Inflammatory macrophage treated with lipopolysaccharide for 4 hours (primary cell): ENCODE measurements at places on chromosomes 5 and 9.
A peak's percentile ranks its signal among the peaks of the same experiment; 100 is the strongest.

DNA sequence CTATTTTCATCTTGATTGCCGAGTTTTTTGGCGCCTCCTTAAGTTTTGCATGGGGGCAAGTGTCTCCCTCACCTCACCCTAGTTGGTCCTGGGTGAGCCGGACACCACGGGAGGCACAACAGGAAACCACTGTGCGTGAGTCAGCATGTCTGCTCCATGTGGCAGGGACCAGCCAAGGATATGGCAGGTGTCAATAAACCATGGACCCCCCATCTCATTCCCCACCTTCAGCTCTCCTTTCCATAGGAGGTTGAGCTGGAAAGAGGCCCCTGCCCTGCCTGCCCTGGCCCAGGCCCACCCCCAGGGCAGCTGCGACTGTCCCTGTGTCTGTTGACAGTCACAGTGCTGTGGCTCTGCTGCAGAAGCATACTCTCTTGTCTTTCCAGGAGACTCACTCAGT is 3.1 kb downstream of the SPACA9 start:
- DNase-seq = no peak

GRCh38 chr9:84862810-84863287 is 193.3 kb downstream of the NTRK2 start:
- DNase-seq = no peak

- DNase-seq = no peak
These were observed 190.5 kb downstream of the LURAP1L start for GRCh38 chr9:12965303-12965702.

DNA sequence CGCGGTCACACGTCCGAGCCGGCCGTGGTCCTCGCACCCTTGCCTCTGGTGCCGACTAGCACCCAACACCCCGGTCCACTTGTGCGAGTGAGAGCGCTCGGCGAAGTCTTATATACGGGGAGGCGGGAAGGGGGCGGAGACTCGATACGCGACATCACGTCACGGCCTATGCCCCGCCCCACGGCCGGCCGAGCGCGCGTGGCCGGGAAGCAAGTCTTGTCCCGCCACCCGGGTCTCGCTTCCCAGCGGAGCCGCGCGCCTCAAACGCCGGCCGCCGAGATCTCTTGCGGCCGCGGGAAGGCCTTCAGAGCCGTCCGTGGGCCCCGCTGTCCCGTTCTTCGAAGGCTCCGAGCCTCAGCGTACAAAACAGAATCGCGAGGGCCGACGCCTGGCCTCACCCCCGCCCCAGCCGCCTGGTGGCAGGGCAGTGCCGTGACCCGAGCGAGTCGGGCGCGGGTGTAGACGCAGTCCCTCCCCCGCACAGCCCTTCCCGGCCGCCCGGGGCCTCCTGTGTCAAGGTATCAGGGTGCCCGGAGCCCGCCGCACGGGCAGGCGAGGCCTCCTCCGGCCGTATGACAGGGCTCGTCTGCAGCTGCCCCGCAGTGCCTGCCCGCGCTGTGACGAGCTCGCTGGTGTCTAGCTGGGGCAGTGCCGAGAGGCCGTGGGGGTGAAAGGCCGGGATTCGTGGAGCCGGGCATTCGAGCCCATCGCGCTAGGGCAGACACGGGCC is at the start of gene PLK2:
Gene PLK2, minus strand, starts transcription at position 85 of the 730 bp plus-strand sequence. CDS start 127 bp downstream, outside the sequence.
- DNase-seq = peak; percentile 89

DNA sequence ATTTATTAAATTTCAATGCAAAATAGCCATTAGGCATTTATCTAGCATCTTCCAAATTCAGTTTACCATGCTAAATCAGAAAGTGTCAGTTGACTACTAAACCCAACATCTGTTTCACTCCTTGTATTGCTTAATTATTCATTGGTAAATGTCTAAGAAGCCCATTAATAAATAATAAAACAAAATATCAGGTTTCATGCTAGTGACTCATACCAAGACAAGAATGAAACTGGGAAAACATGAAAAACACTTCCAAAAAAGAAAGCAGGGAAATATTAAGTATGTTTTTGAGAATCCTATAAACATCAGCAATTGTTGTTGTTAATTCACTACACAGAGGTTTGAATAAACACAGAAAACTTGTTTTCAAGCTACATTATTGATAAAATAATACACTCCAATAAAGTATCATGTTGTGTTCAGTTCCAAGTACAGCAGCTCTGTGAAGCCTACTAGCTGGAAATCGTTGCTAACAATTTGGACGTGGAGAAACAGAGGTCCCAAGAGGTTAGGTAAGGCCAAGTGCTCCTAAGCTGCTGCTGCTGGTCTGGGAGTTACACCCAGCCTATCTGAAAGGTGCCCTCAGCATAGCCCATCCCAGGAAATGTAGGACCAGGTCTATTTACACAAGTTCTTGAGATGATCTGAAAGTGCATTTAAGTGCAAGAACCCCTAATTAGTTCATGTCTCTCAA is 78.8 kb downstream of the GNAQ start:
- peak; percentile 39 for DNase-seq

DNA sequence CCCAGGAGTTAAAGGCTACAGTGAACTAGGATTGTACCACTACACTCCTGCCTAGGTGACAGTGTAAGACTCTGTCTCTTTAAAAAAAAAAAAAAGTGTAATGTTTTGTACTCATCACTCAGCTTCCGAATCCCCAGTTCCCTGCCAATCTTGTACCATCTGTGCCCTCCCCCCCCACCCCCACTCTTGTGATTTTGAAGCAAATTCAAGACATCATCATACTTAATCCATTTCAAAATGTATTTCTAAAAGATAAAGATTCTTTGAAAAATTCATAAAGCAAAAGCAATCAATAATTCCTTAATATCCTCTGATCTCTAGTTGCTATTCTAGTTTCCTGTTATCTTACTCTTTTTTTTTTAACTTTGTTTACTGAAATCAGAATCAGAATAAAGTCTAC is 34.9 kb upstream of the HMCN2 start:
- no peak for DNase-seq

GRCh38 chr9:105405514-105406131 is 42.2 kb upstream of the FSD1L start:
- DNase-seq = no peak

DNA sequence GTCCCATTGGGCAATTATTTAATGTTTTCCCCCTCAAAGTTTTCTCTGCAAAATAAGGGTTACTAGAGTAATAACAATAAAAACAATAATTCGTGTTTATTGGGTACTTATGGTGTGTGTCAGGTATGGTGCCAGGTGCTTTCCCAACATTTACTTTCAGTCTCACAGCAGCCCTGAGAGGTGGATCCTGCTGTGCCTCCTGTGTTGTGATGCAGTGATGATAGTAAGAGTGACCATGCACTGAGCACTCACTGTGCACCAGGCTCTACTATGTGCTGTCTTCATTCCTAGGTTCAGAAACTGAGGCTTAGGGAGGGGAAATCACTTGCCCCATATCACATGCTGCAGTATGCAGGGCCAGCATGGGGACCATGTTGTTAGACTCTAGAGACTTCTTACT is 15.5 kb downstream of the OTULINL start:
- DNase-seq = no peak

DNA sequence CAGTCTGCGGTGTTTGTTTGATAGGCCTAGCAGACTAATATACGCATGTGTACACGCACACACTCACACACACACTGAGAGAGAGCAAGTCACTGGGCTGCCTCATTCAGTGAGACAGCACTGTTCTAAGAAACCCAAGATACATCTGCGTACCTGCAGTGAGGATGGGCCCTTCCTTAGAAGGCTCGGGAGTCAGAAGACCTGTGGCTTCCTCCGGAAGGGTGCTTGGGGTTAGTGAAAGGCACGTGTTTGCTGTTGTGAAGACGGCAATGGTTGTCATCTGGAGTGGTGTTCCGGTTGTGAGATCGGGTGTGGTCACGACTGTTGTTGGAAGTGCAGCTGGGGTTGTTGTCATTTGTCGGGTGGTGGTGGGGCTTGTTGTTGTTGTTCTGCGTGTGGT is 11.7 kb downstream of the TIMD4 start:
- no peak for DNase-seq

- no peak for DNase-seq
These were observed 39.5 kb downstream of the SNCAIP start for GRCh38 chr5:122351416-122352157.

DNA sequence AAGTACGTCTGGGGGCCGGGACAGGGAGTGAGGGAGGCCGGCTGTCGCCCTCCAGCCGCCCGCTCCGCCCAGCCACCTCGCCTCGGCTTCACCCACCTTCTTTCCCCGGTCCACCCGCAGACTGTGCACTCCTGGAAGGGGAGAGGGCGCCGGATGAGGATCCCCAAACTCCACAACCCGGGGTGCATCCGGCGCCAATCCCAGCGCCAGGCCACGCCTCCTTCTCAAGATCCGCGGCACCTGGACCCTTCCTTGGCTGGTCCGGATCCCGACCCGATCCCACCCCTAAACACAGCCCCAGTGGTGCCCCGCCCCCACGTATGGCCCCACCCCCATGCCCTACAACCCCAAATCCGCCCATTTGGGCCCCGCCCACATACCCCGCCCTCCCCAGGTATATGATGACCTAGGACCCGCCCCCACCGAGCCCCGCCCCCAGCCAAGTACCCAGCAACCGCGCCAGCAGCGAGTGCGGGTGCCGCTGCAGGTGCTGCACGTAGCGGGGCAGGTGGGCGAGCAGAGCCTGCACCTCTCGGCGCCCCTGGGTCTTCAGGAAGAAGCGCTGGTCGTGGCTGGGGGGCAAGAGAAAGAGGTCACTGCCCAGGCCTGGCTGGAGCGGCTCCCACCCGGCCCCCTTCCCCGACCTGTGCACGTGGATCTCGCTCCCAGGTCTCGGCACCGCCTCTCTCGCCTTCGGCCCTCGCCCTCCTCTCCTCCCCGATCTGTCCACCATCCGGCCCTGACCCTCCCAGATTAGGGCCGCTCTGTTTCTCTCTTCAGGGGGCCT is 3.2 kb downstream of the PIP5KL1 start:
- DNase-seq = no peak

GRCh38 chr9:20746967-20747366 is 62.9 kb downstream of the FOCAD start:
- no peak for DNase-seq

GRCh38 chr5:93585041-93585766 is 2.2 kb downstream of the NR2F1 start:
- no peak for DNase-seq

- DNase-seq = no peak
These were observed 231.3 kb downstream of the FSTL4 start for GRCh38 chr5:133381041-133381440.

DNA sequence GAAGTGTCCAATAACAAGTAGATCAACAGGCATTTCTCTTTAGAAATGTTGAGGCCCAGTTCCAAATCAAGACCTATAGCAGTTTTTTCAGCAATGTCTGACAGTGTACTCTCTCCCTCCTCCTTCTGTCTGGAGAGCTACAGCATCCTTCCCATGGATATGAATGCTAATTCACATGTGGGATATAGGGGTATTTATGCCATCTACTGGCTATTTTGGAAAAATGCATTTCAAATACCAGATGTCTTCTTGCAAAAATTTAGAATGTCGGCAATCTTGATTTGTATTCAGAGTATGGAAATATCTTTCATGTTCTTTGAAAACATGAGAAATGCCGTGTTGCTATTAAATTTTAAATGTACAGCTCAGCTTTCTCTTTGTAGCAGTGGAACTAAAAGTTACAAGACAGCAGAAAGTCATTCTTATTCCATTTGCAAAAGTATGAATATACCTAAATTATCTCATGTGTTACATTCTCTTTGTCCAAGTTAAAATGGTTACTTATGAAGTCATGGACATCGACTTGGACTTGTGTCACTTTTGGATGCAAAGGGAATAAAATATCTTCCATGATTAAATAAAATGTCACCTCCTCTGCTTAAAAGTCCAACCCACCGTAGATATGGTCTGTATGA is 647.8 kb downstream of the TAF11L14 start:
- DNase-seq = peak; percentile 31
